Karpas-422 (cell line): ENCODE measurements at places on chromosomes 2 and 18.

DNA sequence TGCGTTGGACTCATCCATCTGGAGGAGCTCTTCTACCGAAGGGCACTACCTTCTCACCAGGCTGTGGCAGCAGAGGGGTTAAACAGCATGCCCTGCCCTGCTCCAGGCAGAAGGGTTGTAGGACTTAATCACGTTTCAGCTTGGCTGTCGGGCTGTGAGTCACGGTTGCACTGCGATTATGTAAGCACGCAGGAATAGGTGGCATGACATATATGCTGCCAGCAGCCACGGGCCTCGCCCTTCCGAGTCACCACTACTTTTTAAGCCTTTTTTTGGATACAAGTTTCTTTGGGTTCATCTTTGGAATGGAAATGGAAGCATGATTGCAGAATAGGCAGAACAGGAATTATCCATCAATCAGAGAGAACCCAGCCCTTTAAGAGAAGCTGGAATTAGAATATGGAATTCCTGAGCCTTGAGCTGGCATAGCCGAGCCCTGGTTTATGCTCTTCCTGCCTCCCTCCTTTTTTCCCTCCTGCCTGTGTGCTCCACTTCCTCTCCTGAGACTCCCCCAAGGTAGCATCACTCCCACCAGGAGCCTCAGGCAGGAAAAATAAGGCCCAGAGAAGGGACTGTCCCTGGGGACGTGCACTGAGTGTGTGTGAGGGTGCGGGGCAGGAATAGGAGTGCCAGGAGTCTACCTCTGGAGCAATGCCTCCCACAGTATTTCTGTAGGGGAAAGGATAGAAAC lies 86.8 kb downstream of the SEMA4F start:
- DNase-seq = no peak

- no peak for DNase-seq
Measured at GRCh38 chr18:75130591-75131328, 78.2 kb downstream of the PTGR3 start.

- no peak for DNase-seq
Measured at GRCh38 chr2:113922335-113922734, 32.4 kb downstream of the ACTR3 start.

DNA sequence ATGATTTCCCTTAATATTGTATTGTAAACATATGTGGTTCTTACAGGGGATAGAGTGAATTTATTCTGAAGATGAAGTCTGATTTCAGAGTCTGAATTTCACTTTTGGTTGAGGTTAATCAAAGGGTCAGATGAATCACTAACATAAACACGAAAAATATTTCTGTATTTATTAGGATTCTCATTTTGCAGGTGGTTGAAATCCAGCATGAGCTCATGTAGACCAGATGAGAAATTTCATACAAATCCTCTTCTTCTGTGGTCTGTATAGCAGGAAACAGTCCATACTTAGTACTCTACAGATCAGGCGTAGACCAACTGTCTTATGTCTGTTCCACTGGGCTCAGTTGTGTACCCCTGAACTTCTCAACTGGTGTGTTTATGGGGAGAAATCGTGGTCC lies 157.8 kb downstream of the BABAM2 start:
- no peak for DNase-seq
